DND-41 (cell line): ENCODE measurements at places on chromosomes 4 and X.

- no peak for DNase-seq
These were observed 27.9 kb downstream of the ARHGEF6 start for GRCh38 chrX:136752796-136753195.

DNA sequence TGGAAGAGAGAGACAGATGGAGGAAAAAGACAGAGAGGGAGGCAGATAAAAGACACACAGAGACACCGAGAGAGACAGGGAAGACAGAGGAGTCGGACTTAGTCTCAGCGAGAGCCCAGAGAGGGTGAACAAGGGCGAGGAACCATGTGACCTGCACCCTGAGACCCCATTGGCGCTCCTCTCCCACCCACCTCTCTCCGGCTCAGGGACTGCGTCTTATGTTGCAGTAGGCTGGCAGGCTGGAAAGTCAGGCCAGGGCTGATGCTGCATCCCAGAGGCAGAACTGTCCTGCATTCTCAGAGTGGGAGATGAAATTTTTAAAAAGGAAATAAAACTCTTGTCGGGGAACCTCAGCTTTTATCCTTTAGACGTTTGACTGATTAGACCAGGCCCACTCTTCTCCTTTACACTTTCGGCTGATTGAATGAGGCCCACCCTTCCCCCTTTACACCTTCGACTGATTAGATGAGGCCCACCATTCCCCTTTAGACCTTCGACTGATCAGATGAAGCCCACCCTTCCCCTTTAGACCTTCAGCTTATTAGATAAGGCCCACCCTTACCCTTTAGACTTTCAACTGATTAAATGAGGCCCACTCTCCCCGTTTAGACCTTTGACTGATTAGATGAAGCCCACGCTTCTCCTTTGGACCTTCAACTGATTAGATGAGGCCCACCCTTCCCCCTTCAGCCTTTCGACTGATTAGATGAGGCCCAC, 29.5 kb upstream of the IL3RA start:
- DNase-seq = no peak

DNA sequence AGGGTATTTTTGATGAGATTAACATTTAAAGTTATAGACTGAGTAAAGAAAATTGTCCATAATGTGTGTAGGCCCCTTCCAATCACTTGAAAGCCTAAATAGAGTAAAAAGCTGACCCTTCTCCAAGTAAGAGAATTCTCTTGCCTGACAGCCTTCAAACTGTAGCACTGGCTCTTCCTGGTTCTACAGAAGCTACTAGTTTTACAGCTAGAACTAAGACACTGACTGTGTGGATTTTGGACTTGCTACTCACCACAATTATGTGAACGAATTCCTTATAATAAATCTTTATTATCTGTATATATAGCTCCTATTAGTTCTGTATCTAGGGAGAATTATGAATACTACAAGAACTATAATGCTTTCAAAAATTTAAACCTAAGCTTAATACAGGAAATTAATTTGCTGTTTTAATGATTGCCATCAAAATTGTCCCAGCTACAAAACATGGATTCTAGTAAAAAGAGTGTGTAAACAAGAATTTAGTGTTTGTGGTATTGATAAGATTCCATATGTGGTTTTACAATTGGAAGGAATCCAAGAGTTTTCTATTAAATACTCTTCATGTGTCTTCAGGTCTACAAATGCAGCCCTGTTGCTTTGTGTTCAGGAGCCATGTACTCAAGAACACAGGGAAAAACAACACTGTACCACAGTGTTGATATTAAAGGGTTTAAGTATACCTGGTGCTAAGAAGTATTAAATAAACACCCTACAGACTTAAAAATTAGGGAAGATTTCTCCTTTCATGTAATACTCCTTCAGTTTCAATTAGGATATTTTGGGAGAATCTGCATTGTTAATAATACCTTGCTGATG, 366.5 kb downstream of the CXXC4 start:
- no peak for DNase-seq

DNA sequence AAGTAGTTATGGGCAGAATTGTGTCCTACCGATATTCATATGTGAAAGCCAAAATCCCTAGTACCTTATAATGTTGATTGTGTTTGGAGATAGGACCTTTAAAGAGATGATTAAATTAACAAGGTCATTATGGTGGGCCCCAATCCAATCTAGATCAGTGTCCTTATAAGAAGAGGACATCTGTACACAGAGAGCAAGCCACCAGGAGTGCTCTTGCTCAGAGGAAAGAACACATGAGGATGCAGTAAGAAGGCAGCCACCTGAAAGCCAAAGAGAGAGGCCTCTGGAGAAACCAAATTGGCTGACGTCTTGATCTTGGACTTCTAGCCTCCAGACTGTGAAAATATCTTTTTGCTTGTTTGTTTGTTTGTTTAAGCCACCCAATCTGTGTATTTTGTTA, 1290.8 kb upstream of the PABPC4L start:
- DNase-seq = no peak

DNA sequence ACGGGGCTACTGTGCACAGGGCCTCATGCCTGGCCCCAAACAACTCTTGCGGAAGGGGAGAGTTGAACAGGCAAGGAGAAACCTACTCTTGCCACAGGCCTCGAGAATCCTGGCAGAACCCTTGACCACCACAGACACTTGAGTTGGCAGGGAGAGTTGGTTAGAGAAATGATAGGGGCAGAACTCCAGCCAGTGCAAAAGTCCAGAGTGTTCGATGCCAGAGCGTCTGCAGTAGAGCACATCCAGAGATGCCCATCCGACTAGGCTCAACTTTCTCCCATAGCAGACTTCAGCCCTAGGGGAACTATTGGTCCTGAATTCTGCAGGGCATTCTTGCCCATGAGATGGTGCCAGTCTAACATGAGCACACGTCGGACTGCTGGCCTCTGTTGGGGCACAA, 45.4 kb upstream of the RADX start:
- DNase-seq = no peak

GRCh38 chrX:112800971-112801775, 39.5 kb downstream of the AMOT start:
- DNase-seq = no peak

GRCh38 chr4:153649572-153649991, 34.5 kb upstream of the TLR2 start:
- DNase-seq = peak; percentile 29

DNA sequence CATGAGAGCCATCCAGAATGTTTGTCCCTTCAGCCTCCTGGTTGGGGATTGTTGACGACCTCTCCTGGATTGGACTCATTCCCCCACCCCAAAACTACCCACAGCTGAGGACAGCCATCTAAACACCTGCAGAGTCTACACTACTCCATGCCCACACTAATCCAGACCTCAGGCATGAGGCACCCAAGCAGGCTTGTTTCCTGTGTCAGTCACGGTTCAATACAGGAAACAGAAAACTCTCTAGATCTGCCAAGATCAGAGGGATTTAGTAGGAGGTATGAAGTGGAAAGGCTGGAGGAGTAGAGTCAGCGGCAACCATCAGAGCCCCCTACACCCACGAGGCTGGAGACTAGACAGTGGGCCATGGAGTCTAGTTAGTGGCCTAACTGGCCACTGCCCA, 37.7 kb downstream of the HAND2 start:
- peak; percentile 51 for DNase-seq

DNA sequence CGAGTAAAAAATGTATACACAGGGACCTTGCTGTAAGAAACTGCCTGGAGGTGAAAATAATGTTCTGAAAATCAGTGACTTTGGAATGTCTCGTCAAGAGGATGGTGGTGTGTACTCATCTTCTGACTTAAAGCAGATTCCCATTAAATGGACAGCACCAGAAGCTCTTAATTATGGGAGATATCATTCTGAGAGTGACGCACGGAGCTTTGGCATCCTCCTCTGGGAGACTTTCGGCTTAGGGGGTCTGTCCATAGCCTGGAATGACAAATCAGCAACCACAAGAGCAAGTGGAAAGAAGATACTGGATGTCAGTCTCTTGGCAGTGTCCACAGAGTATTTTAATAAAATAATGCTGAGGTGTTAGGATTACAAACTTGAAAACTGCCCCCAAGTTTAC, 129.4 kb downstream of the THOC2 start:
- DNase-seq = no peak

GRCh38 chr4:155799116-155799793, 40.4 kb downstream of the GUCY1B1 start:
- DNase-seq = no peak

DNA sequence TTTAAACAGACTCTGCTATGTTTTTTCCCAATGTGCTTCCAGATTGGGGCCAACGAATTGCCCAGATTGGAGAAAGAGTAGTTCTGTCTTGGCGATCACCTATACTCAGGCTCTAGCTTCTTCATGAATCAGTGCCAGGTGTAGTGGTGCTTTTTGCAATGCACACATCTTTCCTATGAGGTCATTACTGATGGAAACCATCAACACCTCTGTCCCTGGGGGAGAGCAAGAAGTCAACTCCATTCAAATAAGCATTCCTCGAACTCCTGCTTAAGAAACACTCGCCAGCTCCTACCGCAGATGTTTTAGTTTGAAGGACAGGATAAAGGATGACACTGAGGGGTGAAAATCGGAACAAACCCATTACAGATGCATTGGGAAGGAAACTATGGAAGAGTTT, 156.5 kb upstream of the DKK2 start:
- DNase-seq = no peak

GRCh38 chr4:114264877-114265291, 285.4 kb upstream of the ARSJ start:
- DNase-seq = no peak

GRCh38 chrX:80810365-80810978, 795 bp upstream of the BRWD3 start:
- DNase-seq = no peak

DNA sequence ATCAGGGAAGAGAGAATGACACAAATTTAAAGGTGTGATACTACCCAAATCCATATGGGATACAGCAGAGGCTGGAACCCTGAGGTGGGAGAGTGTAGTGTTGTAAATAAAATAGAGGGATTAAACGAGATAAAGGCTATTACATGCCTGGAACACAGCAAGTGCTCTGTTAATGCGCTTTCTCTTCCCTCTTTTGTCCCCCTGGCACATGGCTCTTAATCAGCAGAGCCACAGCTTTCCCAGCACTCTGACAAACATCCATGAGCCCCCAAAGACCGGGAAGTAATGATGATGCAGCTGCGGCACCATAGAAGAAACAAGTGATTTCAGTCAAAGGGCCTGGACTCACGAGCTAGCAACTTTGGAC, 85.9 kb downstream of the RASL11B start:
- DNase-seq = no peak

GRCh38 chrX:53287493-53288138, 6.2 kb upstream of the IQSEC2 start:
- DNase-seq = peak; percentile 64

DNA sequence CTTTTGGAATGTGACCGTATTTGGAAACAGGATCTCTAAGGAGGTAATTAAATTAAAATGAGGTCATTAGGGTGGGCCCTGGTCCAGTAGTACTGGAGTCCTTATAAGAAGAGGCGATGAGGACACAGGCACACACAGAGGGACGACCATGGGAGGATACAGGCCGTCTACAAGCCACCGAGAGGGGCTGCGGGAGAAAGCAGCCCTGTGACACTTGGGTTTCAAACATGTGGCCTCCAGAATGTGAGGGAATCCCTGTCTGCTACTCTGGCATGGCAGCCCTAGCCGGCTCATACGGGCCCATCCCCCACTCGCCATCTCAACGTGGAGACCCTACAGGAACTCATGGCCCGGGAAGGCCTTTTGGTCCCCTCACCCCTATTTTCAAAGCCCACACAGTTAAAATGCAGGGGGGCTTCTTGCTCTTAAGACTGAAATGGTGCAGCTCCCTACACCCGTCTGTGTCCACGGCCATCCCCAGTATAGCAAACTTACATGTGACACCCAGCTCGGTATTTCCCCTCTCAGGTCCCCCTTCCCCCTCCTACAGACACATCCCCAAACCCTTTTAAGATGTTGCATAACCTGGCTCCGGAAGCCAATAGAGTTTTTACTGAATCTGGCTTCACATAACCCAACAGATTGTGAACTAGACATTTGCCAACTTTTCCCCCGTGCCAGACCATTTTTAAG, 124.1 kb upstream of the TBL1X start:
- peak; percentile 69 for DNase-seq
